ENCODE measurements at places on chromosomes 5 and 9. TPM values are rescaled to one million over a fixed set of nuclear protein-coding genes. Genes with fewer than 3 reads are reported as not detected.

DNA sequence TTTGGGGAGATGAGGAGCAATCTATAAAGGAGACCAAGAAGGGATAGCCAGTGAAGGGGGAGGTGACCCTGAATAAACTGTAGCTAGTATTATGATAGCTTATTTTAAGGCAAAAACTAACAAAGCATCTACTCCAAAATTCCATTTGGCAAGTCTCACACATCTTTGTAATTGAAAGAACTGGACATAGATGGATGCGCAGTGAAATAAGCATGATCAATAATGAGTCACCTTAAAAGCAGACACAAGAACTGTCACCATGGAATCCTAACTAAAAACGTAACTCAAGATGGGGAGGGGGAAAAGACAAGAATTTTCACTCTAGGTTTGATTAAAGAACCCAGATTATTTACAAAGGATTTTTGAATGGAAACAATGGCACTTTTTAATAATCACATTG, 164.5 kb downstream of the MED27 start:
- peak; percentile 64 for ATAC-seq

GRCh38 chr5:173057062-173057924, 1.1 kb downstream of the CREBRF start:
- ATAC-seq, result peak; percentile 90

DNA sequence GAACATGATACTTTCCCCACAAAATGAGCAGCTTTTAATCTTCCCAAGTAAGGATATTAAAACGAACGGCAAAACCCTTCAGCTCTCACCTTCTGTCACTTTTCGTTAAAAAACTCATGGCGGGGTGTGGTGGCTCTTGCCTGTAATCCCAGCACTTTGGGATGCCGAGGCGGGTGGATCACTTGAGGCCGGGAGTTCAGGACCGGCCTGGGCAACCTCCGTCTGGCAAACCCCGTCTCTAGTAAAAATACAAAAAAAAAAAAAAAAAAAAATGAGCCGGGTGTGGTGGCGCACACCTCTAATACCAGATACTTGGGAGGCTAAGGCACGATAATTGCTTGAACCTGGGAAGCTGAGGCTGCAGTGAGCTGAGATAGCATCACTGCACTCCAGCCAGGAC, 902 bp downstream of the TMED9 start:
- ATAC-seq, result no peak

DNA sequence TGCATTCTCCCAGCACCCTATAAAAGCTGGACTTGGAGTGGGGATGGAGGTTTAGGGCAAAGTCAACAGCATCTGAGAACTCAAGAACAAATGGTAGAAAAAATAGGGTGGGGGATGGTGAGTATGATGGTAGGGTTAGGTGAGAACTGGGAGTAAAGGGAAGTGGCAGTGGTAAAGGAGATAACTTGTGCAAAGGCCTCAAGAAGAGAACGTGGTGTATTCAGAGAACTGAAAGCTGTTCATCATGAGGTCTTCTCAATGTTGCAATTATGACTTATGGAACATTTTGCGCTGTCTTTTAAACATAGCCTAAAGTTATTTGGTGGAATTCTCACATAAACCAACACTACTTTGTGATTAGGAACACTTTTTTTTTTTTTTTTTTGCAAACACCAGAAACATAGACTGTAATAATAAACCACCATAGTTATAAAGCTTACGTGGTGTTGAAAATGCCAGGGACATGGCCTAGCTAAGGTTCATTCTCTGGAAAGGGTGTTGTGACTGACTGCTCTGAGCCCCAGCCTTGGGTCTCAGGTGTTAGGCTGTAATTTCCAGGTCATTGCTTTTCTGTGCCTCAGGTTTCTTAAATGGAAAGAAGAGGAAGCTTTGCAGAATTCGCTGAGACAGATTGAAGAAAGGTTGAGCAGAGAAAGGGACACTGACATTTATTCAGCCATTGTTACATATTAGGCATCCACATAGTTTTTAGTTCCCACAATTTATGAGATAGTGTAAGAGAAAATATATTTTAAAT, 19.2 kb upstream of the TXNDC8 start:
- no peak for ATAC-seq

DNA sequence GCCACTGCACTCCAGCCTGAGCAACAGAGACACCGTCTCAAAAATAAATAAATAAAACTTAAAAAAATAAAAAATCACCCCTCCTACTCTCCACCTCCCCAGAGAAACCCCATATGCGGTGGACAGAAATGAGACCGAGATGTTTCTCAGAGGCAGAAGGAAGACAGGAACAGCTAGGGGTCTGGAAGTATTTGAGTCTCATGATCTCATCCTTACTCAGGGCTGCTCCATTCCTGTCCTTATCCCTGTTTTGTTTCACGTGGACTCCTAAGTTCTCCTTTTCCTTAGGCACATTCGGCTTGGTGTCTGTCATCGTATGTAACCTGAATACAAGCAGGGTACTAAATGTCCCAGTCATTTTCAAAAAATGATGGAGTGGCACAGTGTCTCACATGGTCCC, 76.1 kb downstream of the C9orf50 start:
- no peak for ATAC-seq

DNA sequence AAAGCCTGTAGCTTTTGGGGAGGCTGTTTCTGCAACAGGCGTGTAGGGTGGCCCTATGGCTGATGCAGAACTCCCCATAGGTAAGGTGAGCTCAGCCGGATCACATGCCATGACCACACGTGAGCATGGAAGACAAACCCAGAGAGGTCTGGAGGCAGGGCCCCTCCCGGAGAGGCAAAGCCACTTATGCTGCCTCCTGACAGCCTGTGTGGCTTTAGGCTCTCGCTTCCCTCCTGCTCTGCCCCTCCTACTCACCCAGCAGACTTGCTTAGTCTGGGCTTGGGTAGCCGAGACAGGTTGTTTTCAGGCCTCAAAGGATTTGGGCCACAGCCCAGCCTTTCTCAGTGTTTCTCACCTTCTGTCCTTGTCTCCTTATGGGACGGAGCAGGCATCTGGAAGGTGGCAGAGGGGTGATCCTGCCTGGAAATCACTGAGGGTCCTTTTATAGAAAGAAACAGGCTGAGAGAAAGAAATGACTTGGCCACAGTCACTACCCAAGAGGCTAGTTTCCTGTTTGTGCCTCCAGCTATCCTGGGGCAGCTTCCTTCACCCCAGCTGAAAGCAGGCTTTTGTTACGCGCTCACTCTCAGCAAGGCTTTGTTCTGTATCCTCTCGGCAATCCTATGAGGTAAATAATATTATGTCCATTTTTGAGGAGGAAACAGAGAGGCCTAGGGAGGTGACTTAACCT, 89.9 kb downstream of the DAB2IP start:
- peak; percentile 29 for ATAC-seq

GRCh38 chr9:107863396-107863795, 373.8 kb upstream of the KLF4 start:
- ATAC-seq, result no peak

The SPATA31D4 gene
- 0.26 TPM for total RNA-seq

The GABRP gene
- not detected for total RNA-seq

The HSD17B3 gene
- total RNA-seq, result 1.3 TPM

Data from motor neuron (in vitro differentiated cells).